Uterus (tissue), 4 donors: ENCODE measurements at places on chromosomes 5 and 9. TPM values are rescaled to one million over a fixed set of nuclear protein-coding genes. Genes with fewer than 3 reads are reported as not detected.

DNA sequence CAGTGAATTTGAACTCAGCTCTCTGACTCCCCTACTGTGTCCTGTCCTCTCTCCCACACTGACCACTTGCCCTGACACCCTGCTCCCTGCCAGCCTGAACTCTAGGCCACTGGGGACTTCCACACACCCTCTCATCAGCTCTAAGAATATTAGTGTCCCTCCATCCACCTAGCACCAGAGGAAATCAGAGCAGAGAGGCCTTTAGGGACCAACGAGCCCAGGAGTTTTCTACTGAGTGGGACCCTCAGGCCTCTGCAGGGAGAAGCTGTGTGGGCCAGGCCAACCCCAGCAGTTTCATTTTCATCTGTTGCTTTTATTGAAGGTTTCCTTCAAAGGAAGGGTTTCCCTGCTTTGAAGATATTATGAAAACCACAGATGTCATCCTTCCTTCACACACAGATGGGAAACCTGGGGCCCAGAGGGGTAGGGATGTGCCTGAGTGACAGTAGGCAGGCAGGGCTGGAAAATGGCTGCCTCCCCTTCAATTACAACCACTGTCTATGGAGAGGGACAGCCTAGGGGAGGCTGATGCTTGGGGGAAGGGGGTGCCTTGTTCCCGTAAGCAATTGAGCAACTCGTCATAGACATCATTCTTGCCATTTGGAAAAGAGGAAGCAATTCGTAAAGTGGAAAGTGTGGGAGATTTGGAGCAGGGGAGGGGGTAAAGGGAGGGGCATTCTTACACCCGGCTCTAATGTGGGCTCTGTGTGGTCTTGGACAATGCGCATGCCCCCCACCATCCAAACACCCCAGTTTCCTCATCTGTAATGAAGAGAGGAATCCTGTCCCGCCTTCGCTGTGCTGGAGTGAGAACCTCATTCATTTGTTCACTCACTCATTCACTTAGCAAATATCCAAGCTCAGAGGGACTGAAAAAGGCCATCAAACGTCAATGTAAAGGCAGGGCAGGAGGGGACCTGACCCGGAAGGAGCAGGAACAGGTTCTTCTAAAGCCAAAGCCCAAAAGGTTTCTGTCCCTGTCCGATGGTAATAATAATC is 3.9 kb downstream of the GLIPR2 start:
- DNase-seq, result no peak
- no peaks in the 10 kb centered on the region for H3K36me3 ChIP-seq

DNA sequence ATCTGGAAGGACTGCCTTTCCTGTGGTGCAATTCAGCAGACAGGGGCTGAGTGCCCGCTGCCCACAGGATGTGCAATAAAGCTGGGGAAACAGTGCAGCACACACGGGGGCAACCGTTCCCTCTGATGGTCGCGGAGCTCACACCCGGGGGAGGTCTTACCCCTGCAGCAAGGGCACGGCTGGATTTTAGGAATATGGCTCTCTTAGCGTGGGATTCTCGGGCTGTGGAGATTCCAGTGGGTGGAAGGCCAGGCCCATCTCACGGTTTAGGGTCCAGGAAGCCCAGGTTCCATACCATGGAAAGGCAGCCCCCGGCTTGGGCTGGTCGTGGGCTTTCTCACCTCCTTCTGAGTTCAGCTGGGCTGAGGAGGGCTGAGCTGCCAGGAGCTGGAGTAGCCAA is 244.1 kb downstream of the MED10 start:
- no peak for DNase-seq
- H3K4me1 ChIP-seq, result no peaks in the 10 kb centered on the region
- no peak overlapping the region for H3K4me3 ChIP-seq
- no peak overlapping the region for H3K27ac ChIP-seq
- H3K27me3 ChIP-seq, result no peaks in the 10 kb centered on the region

- H3K27ac ChIP-seq, result no peak overlapping the region
- no peaks in the 10 kb centered on the region for H3K36me3 ChIP-seq
- H3K27me3 ChIP-seq, result no peaks in the 10 kb centered on the region
- H3K4me1 ChIP-seq, result no peaks in the 10 kb centered on the region
- DNase-seq, result no peak
Measured at GRCh38 chr5:87665166-87665565, 252.4 kb upstream of the CCNH start.

GRCh38 chr5:123882965-123883345 is 371.0 kb downstream of the CSNK1G3 start:
- H3K4me1 ChIP-seq, result no peaks in the 10 kb centered on the region
- H3K27me3 ChIP-seq, result no peaks in the 10 kb centered on the region
- no peak for DNase-seq
- H3K4me3 ChIP-seq, result no peak overlapping the region
- no peaks in the 10 kb centered on the region for H3K36me3 ChIP-seq

- H3K27me3 ChIP-seq, result no peaks in the 10 kb centered on the region
- no peak for DNase-seq
- H3K36me3 ChIP-seq, result no peaks in the 10 kb centered on the region
Measured at GRCh38 chr5:116861666-116862065, 287.0 kb upstream of the SEMA6A start.

- no peak overlapping the region for H3K4me3 ChIP-seq
- H3K27ac ChIP-seq, result no peak overlapping the region
- no peaks in the 10 kb centered on the region for H3K4me1 ChIP-seq
- no peak for DNase-seq
Measured at GRCh38 chr9:99850736-99851499, 29.2 kb downstream of the NR4A3 start.

DNA sequence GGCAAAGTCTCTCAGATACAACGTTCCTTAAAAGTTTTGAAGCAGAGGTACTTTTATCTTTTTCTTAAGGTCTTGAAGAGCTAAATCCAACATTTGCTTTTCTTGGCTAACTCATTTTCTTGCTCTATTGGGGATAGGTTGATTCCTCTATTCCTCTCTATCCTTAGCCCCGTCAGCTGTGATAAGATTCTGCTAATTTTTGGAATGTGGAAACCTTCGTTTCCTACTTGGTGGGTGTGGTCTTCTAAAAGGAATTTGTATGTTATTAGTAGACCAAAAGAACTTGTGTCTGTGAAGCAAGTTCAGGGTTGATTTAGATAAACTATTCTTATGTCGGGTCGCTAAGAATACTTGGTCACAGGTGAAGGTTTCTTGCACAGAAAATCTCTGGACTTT is 308.6 kb downstream of the ADAMTS6 start:
- DNase-seq, result no peak
- H3K4me1 ChIP-seq, result no peaks in the 10 kb centered on the region
- H3K36me3 ChIP-seq, result no peaks in the 10 kb centered on the region
- H3K4me3 ChIP-seq, result no peak overlapping the region
- no peaks in the 10 kb centered on the region for H3K27me3 ChIP-seq

Gene MYMK
- total RNA-seq, result not detected

Gene WNK2
- total RNA-seq, result 31.9 TPM

Gene PCDHAC2
- total RNA-seq, result 0.77 TPM

Gene SLC6A3
- total RNA-seq, result 0.07 TPM
